EL (cell line): ENCODE measurements at places on chromosomes 7 and 10.

DNA sequence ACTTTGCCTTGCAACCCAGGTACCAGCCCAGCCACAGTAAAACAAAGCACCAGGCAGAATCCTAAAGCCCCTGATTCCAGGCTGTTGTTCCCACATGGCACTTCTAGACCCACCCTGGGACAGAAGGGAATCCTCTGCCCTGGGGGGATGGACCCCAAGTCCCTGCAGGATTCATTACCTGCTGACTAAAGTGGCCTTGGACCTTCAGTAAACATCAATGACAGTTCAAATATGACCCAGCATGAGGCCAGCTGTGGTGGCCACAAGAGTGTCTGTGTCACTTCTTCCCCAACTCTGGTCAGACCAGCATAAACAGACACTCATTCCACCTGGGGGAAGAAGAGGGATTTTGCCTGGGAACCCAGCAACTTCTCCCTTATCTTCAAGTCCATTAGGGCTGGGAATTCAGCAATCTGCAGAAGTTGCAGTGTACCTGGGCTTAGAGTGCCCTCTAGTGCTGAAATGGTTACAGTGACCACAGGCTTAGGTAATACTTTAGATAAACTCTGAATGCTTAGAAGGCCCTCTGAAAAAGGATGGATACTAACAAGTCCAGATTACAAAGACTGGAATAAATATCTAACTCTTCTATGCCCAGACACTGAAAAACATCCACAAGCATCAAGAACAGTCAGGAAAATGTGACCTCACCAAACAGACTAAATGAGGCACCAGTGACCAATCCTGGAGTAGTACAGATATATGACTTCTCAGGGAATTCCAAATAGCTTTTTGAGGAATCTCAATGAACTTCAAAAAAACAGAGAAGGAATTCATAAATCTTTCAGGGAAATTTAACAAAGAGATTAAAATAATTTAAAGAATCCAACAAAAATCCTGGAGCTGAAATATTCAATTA, 108.5 kb upstream of the TMEM168 start:
- peak; percentile 68 for DNase-seq

DNA sequence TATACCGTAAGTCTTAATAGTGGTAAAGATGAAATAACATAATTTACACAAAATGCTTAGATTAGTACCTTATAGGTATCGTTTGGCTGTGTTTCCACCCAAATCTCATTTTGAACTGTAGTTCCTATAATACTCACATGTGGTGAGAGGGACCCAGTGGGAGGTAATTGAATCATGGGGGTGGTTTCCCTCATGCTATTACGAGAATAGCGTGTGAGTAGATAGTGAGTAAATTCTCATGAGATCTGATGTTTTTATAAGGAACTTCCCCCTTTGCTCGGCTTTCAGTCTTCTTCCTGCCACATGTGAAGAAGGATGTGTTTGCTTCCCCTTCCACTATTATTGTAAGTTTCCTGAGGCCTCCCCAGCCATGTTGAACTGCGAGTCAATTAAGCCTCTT, 426.3 kb upstream of the POT1 start:
- no peak for DNase-seq

DNA sequence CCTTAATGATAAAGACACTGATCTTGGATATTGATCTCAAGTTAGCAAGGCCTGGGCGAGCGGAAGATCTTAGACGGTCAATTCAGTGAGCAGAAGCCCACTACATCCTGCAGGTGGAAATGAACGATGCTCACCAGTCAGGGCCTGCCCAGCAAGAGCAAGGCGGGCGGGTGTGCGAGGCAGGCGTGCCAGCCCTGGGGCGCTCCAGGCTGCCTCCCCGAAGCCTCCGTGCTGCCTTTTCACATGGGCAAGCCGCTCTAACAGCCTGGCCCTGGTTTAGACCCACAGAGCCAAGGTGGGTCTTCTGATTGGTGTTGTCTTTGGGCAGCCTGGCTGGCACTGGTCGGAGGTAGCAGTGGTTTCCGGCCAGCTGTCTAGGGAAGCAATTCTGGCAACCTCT, 475.1 kb upstream of the FOXK1 start:
- DNase-seq: no peak

DNA sequence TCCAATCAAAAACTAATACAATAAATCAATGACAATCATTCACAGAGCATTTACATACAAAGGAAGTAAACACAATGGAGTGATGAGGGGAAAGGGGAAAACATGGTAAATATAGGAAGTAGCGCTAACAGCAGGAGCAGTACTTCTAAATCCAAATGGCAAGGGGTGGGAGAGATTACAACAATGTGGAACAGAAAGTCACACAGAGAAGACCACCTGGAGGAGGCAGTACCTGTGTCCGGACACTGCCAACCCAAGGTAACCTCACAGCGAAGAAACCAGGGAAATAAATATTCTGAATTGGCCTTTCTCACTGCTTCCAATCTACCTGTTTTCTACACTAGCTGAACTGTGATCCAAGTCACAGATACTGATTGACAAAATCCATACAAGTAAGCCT, 58.2 kb downstream of the ABI1 start:
- DNase-seq: no peak

GRCh38 chr7:87797798-87798403, 78.3 kb downstream of the SLC25A40 start:
- peak; percentile 43 for DNase-seq

- DNase-seq: peak; percentile 58
These were observed 8.8 kb downstream of the INPP5F start for GRCh38 chr10:119734396-119735332.

GRCh38 chr7:73734619-73735527, 3.7 kb downstream of the ABHD11 start:
- DNase-seq: peak; percentile 95

DNA sequence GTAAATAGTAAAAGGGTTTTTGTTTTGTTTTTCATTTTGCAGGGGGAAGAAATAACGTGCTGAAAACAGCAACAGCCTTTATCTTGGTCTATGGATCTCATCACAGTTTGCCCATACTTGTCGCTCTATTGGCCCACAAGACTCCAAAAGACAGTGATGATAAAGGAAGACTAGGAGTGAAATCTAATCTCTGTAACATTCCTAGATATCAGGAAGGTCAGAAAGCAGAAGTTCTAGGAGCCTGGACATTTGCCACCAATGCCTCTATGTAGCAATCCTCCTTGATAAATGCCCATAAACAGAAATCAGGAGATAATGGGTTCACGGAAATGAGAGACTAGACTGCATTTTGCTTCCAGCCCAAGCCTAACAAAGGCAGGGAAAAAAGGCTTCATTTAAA, 8.9 kb downstream of the CUBN start:
- DNase-seq: no peak

DNA sequence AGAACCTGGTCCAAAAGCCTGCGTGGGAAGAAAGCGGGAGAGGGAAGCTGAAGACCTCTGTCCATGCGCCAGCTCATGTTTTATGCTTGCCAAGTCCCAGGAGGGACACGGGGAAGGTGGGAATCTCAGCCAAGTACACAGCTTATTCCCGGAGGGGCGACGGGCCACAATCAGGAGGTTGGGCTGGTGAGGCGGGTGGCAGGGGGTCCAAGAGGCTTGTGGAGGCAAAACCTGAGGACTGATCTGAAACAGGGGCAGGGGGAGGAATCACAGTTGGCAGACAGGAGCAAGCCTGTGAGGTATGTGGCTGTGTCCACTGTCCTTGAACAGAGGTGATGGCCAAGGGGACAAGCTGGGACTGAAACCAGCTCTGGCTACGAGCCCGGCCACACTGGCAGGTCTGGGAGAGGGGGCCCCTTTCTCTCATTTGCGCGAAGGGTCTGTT, 38.0 kb upstream of the LEP start:
- DNase-seq: no peak
